Urinary bladder (tissue), 4 donors: ENCODE measurements at places on chromosomes 3 and 15.

GRCh38 chr15:74901612-74902063 lies 5.0 kb downstream of the FAM219B start:
- peak; percentile 54 for DNase-seq

DNA sequence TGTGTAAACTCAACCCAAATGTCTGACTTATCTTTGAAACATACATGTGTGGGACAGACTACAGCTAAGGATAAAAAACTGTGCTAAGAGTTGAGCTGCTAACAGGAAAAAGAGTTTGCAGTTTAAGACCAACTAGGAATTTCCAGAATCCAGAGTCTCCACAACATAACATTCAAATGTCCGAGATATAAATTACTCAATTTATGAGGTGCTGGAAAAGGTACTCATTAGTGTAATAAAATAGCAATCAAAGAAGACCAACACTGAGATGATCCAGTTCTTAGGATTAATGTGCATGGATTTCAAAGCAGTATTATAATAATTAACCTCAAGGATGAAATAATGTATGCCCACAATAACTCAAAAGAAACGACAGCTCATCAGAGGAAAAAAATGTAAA lies 426.5 kb upstream of the KCNMB2 start:
- no peak for DNase-seq

- no peak for DNase-seq
Observed at GRCh38 chr3:127614928-127615589, 13.9 kb upstream of the PODXL2 start.

GRCh38 chr15:91408476-91409076 lies 308.5 kb downstream of the SV2B start:
- DNase-seq, result no peak

DNA sequence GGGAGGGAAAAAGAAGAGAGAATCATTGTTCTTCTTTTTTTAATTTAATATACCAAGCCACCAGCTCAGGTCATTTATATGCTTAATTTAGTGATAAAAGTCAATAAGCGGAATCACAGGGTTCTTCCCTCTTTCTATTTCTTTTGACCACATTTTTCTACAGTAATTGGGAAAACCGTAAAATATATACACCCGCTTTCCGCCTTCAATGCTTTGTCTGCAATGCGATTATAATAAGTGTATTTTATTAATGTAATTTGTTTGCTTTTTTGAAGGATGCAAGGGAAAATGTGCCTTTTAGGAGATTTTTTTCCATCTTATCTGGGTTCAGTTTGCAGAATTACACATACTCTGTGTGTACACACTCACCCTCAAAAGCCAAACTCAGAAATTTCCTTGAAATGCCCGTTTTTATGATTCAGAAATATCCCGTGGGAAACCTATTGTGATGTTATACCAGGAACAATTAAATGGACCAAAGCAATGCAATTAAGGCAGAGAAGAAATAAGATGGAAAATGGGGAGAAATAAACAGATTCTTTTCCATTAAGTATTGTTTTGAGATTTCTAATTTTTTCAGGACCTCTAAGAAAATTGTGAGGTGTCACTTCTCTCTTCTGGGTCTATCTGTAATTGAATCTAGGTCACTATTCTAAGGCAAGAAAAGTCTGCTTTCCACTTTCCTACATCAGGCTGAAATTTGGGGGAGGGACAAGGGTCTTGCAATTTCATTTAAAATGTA lies 8.3 kb downstream of the SOX14 start:
- no peak for DNase-seq

- DNase-seq, result no peak
Observed at GRCh38 chr15:60573936-60574335, 95.0 kb upstream of the ICE2 start.

DNA sequence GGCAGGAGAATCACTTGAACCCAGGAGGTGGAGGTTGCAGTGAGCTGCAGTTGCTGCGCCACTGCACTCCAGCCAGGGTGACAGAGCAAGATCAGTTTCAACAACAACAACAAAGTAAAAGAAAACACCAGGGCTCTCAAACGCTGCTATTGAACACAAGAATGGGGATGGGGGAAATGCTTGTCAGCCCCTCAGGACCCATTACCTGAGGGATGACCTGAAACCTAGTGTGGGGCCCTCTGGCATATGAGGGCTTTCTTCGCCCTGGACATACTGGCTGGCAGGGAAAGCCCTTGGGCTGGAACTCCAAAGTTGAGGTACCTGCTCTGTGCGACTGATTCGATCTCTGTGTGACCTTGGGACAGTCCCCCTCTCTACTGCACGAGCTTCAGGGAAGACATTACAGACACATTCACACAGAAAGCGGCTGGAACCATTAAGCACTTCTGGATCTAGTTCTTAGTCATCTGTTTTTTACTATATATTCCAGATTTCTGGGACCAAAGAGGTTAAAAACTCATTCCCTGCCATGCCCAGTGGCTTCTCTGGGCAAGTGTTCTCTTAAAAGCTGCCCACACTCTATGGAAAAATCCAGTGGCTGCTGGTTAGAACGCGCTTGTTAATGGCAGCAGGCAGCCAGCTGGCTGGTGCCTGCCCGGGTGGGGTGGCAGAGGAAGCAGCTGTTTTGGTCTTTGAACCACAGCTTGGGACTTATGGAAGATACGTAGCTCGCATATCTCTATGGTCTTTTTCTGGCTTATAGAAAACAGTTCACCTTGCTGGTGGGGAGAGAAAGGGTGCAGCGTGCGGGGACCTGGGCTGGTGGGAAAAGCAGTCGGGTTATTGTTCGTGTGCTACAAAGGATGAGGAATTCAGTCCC lies 57.2 kb downstream of the ATP1B3 start:
- no peak for DNase-seq

- no peak for DNase-seq
Observed at GRCh38 chr3:60336061-60336460, 915.2 kb downstream of the FHIT start.

DNA sequence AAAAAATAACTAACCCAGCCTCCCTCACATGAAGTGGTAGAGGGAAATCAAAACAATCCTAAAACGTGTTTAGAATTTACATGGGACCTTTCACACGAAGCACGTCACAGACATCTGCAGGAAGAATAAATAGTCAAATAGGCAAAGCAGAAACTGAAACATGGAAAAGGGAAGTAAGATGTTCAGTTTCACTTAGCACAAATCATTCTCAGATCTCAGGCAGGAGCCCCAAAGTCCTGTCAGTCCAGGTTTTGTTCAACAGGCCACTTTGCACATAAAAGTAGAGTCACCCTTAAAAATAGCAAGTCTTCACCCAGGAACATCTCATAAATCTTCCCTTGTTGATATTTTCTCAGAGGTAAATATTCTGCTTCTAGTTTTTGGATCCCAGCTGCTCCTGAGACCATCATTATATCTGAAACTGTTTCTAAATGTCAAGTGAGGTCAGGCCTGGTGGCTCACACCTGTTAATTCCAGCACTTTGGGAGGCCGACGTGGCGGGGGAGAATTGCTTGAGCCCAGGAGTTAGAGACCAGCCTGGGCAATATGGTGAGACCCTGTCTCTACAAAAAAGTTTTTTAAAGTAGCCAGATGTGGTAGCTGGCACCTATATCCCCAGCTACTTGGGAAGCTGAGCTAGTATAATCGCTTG lies 1.9 kb downstream of the RUBCN start:
- DNase-seq, result no peak

DNA sequence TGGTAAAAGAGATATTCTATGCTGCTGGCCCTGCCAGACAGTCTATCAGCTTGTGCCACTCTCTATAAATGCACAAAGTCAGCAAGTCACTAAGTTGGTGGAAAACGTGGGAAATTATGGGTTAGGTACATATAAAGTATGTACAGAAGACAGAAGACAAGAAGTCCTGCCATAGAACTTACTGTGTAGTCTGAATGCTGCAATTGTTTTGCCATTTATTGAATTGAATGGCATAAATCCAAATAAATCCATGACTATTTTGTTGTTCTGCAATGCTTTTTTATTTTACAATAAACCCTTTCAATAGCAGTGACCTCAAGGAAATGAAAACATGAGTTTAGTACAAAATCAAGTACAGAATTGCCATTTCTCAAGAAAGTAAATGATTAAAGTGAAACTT lies 34.1 kb upstream of the TM4SF1 start:
- no peak for DNase-seq

DNA sequence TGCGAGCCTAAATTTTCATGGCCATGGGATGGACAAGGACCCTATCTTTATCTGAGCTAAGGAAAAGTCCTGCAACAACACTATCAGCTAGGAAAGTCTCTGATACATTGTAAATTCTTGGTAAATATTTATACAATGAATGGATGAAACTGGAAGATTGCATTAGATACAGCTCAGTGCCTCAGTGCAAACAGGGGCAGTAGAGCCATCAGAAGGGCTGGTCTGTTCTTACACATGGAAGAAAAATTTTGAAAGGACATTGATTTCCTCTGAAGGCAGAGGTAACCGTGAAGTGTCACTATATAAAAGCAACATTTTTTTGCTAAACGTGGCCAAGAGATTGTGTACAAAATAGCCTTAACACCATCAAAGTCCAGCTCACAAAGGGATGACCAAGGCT lies 153.2 kb upstream of the GADL1 start:
- DNase-seq, result no peak

GRCh38 chr3:174524203-174524602 lies 334.9 kb upstream of the NAALADL2 start:
- no peak for DNase-seq

GRCh38 chr3:7999384-7999783 lies 502.2 kb upstream of the LMCD1 start:
- DNase-seq, result no peak

GRCh38 chr3:62132027-62132602 lies 241.2 kb downstream of the FEZF2 start:
- DNase-seq, result no peak

DNA sequence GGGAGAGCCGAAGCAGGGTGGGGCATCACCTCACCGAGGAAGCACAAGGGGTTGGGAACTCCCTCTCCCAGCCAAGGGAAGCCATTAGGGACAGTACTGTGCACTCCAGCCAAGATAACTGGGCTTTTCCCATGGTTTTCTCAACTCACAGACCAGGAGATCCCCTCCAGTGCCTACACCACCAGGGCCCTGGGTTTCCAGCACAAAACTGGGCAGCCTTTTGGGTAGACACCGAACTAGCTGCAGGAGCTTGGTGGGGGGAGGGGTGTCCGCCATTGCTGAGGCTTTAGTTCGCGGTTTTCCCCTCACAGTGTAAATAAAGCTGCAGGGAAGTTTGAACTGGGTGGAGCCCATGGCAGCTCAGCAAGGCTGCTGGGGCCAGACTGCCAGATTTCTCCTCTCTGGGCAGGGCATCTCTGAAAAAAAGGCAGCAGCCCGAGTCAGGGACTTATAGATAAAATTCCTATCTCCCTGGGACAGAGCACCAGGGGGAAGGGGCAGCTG lies 129.6 kb upstream of the LMCD1 start:
- DNase-seq, result no peak

GRCh38 chr15:95644100-95644875 lies 686.2 kb upstream of the NR2F2 start:
- no peak for DNase-seq

DNA sequence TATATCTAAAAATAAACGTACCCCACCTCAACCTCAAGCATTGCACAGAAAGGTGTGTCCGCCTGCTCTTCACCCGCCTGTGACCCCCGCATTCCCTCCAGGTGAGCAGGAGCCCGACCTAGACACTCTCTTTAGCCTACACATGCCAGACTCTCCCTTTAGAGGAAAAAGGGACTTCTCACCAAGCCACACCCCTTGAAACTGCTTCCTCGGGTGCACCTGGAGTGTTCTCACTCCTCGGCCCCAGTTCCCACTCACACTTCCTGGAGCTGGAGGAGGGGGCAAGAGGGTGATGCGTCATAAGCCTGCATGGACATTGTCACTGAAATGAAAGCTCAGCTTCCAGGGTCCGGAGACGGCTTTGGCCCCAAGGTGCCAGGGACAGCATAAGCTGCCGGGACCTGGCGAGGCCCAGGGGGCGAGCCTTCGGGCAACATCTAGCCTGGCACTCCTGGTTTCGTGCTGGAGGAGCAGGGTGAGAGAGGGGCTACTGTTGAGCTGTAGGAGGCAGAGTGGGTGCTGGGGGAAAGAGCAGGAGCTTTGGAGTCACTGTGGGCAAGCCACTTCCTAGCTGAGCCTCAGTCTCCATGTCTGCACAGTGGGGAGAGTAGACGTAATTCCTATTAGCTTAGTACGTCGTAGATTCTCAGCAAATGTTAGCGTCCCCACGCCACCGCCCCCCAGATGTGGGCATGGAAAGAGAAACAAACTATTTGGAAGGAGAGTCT lies 9.8 kb upstream of the MUC4 start:
- no peak for DNase-seq

DNA sequence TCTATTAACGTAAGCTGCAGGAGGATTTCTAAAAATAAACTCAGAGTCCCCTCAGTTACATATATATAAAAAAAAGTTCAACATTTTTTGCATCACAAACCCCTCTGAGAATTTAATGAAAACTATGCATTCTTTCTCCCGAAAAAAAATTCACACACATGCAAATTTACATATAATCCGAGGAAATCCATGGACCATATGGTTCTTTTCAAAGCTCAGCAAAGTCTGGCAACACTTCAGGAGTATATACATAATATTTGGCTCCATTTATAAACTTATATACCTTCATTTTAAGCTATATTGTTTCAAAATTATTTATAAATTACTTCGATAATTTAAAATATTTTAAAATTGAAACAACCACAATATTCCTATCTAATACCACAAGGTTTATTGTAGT lies 140.7 kb upstream of the PLXND1 start:
- DNase-seq, result no peak

DNA sequence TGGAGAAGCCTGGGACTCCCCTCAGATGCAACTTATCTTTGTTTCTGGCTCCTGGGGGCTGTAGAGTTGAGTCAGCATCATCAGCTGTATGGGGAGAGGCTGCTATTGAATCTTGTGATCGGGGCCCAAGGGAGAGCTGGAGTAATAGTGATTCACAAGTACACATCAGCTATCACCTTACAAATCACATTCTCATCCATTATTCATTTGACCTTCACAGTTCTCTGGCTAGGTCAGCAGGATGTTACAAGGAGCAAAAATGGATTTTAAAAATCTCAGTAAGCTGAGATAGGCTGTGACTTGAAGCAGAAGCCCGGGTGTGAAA lies 175.0 kb downstream of the OPA1 start:
- no peak for DNase-seq

GRCh38 chr3:23880703-23881339 lies 36.0 kb downstream of the NKIRAS1 start:
- no peak for DNase-seq

- DNase-seq, result no peak
Observed at GRCh38 chr15:47412136-47412535, 305.2 kb upstream of the SEMA6D start.

GRCh38 chr3:18424729-18425640 lies at the start of gene SATB1:
SATB1 (minus strand) TSS chr3:18425339; CDS start chr3:18420967, 4,372 bp downstream.
- no peak for DNase-seq
